ENCODE measurements at places on chromosomes 12 and 14.

- no peak for DNase-seq
These were observed 17.8 kb upstream of the FIGNL2 start for GRCh38 chr12:51866324-51866723.

DNA sequence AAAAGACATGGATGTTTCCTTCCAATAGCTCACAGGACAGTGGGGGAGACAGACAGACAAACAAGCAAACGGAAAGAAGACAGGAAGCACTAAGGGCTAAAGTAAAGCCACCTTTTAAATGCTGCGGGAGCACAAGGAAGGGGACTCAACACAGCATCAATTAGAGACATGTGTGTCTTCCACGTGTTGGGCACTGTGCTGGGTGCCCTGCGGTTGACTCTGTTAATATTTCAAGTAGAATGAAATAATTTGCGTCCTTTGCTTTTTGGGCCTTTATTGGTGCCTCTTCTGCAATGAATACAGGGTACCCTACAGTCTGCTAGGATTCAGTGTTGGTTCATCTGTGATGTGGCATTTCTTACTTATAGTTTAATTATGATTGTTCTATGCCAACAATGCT, 90.9 kb upstream of the CPM start:
- DNase-seq, result no peak

GRCh38 chr12:65615118-65615517, 209.2 kb upstream of the HMGA2 start:
- no peak for DNase-seq

- no peak for DNase-seq
These were observed 102.9 kb upstream of the RFLNA start for GRCh38 chr12:124191966-124192365.

GRCh38 chr14:80387563-80387981, 176.3 kb upstream of the DIO2 start:
- DNase-seq, result no peak

DNA sequence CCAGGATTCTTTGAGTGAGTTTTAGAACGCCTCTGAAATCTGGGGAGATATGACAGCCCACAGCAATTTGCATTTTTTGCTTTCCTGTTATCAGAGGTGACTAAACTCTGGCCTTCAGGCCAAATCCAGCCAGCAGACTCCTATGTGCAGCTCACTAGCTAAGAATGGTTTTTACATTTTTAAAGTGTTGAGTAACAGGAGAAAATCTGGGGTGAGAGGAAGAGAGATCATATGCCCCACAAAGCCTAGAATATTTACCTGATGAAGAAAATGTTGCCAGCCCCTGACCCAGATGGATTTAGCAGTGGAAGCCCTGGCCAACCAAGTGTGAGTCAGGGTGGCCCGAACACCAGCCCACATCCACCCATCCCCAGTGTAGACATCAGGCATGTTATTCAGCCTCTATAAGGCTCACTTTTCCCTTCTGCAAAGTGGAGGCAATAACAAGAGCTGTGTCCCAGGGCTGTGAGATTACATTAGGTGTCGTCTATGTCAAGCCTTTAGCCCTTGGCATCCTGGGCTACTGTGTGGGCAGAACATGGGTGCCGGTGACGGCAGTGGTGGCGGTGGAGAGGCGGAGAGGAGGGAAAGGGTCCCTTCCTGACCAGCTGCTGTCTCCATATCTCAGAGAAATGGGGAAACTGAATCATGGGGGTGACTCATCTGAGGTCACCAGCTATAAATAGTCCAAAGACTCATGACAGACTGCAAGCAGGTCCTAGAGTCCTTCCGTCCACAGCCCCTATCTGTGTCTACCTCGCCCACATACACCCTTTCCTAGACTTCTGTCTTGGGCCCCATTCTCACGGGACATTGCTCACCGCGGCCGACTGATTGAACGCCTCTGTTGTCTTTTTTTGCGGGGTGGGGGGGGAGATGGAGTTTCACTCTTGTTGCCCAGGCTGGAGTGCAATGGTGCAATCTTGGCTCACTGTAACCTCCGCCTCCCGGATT, 32.6 kb upstream of the CD9 start:
- DNase-seq, result no peak
